H1 (cell line): ENCODE measurements at places on chromosomes 1 and 21.

DNA sequence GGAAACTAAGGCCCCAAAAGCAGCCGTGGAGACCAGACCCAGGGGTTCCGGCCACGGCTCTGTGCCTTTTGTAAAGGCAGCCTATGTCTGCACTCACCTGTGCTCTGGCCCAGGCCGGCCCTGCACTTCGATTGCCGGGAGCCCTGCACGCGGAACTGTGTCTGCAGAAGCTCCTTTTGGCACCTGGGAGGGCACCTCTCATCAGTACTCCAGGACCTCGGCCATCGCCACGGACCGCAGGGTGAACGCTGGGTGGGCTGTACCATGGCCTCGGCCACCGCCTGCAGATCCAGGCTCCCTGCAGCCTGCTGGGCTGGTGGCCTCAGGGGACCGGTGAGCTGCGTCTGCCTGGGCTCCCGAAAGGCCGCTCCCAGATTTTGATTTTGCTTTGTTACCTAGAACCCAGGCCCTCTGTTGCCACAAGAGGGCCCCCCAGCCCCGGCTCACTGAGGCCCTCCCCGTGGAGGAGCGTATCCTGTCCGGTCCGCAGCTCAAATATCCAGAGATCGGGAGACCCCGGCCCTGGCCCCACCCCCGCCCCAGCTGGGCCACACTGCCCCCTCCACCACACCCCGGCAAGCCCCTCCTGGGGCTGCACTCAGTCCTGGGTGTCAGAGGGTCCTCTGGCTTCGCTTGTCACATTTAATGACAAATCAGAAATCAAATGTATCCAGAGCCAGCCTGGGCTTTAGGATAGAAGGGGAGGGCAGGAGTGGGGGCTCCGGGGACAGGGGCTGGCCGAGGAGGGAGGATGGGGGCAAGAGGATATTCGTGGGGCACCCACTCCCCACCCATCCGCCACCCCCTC is 60.2 kb upstream of the PDE9A start:
- DNase-seq = peak; percentile 85

DNA sequence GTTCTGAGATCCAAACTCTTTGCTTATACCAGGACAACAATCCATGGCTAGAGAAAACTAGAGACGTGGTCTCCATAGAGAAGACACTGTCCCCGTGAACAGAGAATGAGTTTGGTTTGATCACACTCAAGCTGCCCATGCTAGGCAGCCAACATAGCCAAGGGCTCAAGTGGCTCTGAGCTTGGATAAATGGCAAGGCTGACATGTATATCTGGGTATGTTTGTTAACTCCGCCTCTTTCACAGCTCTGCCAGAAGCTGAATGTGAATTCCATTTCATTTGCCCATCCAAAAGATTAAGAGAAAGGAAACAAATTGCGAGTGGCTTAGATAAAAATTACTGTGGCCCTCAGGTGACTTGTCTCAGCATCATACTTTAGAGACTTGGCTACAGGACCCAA is 38.0 kb downstream of the ILDR2 start:
- DNase-seq = no peak

DNA sequence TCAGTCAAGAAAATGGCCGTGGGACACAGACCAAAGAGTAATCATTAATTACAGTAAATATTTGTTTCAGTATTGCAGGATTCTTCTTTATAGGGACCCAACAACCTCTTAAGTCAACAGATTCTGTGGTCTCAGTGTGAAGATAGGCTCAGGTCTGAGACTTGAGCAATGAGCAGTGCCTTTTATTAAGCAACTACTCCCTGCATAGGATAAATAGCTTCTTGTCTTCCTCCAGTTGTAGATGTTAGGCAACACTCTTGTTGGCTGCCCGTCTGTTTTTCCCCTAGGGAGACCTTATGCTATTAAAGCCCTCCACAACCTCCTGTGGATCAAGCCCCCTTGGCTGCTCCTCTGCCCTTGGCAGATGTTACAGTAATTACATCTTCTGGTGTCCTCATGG is 1.8 kb upstream of the OMA1 start:
- DNase-seq = no peak

DNA sequence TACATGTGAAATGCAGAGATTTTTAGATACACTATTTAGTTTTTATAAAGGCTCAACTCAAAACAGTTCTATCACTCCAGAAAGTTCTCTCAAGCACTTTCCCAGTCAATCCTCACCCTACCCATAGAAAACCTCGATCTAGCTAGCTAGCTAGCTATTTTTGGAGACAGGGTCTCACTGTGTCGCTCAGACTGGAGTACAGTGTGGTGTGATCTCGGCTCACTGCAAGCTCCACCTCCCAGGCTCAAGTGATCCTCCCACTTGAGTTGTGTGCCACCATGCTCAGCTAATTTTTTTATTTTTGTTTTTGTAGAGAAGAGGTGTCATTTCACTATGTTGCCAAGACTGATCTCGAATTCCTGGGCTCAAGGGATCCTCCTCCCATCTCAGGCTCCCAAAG is 236.9 kb downstream of the RERE start:
- no peak for DNase-seq

GRCh38 chr1:186775036-186775435 is 53.7 kb upstream of the PLA2G4A start:
- no peak for DNase-seq

DNA sequence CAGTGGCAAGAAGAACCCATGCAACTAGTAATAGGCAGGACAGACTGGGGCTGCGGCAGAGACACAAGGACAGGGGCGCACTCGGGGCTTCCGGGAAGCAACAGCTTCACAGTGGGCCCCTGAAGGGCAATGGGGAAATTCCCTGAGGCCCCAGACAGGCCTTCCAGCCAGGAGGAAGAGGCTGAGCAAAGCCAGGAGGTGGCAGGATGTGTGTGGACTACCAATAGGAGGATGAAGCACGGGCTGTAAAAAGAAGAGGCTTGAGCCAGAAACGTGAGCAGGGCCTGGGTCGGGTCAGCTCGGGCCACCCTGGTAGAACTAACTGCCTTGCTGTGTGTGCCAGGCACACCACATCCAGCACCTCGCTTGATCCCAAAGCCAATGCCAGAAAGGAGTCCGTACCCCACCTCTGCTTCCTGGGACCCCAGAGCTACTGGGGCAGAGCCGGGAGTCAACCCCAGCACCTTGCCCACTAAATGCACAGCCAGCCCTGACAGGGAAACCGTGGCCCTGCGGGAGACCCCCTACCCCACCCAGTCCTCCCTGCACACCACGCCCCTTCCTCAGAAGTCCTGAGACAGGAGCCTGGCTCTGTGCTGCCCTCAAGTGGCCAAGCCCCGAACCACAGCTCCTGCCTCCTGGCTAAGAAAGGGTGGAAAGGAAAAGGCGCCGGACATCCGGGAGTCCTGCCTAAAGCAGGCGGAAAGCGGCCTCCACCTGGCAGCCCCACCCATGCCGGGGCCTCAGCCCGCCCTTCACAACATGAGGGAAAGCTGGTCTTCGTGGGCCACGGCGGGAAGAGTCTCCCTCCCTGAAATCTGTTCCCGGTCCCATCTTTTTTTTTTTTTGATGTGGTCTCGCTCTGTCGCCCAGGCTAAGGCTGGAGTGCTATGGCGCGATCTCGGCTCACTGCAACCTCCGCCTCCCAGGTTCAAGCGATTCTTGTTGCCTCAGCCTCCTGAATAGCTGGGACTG is 33.7 kb downstream of the TTC39A start:
- peak; percentile 83 for DNase-seq

- DNase-seq = no peak
Observed at GRCh38 chr1:237562242-237562823, 328.4 kb downstream of the ZP4 start.
